Gastroesophageal sphincter (tissue), 4 donors: ENCODE measurements at places on chromosomes 1 and 21.
A peak's percentile ranks its signal among the peaks of the same experiment; 100 is the strongest.

GRCh38 chr1:2199042-2199810 is 4.7 kb upstream of the FAAP20 start:
- ATAC-seq: peak; percentile 90

GRCh38 chr1:186896211-186896610 is 67.5 kb downstream of the PLA2G4A start:
- ATAC-seq: no peak

DNA sequence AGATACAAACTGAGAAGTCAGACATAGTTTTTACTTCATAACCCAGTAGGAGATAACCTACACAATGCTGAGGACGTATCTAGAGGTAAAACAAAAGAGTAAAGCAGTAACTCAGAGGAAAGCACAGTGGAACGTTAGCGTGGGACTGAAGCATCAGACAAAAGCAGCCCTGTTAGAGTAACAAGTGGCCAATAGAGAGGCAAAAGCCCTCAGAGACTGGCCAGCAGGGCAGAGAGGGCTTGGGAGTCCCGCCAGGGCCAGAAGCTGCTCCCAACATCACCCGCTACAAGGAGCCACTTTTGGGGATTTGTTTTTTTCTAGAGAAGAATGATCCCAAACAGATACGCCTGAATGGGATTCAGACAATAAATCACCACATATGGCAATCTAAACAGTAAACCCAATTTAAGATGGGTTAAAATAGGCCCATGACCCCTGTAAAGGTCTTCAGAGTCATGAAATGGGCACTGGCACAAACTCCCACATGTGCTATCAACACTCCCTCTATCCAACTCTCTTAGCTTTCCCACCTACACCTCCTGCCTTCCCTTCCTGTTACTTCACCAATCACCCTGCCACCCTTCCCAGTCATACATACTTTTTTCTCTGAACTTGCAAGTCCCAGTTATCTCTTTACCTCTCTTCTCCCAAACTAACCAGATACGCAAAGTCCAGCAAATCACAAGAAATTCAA is 17.2 kb downstream of the TADA1 start:
- ATAC-seq: no peak

DNA sequence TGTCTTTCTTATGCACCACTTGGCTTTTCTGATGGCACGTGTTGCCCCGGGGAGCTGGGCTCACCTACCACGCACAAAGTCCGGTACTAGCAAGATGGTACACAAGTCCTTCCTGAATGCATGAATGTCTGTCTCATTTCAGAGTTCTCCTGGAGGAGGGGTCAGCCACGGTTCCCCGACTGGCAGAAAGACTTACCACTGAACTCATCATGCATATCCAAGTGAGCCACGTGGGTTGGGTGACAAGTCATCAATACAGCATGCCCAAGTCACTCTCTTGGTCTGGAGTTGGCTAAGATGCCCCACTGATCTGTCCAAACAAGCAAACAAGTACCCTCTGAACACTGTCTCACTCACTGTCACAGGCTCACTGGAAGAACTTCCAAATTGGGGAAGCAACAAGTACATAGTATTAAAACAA is 28.6 kb upstream of the MX1 start:
- no peak for ATAC-seq

GRCh38 chr1:118992868-118993699 is 4.9 kb upstream of the TBX15 start:
- ATAC-seq: no peak

DNA sequence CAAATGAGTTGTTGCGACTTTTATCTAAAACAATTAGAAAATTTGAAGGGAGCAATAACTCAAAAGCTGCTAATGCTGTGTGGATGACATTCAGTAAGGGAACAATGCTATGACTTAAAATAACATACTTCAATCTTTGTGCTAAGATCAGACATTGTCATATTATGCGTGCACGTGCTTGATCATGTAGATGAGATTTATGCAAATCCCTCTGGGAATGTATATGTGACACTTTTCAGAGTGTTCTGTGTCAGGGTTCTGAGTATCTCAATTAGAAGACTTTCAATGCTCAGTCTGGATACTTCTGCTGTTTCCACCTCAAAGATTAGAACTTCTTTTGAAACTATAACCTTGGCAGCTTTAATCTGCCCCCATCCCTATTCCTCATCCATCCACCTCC is 18.6 kb upstream of the POU2F1 start:
- ATAC-seq: no peak

- peak; percentile 21 for ATAC-seq
Observed at GRCh38 chr1:224435318-224435763, 744 bp upstream of the WDR26 start.

DNA sequence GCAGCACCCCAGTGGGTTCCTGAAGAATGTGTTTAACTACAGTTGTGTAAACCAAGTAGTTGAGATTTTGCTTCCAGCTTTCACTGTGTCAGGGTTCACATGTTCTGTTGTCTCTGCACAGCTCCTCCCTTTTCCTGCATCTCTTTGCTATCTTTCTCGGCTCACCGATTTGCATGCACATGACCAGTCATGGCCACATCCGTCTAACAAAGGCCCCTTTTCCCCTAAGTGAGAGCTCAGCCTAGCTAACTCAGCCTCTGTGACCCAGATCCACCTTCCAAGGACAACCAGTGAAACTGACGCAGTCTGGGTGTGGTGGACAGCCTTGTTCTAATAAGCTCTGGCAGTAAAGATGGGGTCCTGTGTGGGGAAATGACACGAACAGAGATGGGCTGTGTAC is 101.1 kb downstream of the ZP4 start:
- ATAC-seq: no peak

GRCh38 chr1:109625176-109625575 is 5.5 kb downstream of the AMPD2 start:
- no peak for ATAC-seq

- no peak for ATAC-seq
Observed at GRCh38 chr1:1815606-1816281, 37.5 kb upstream of the NADK start.

DNA sequence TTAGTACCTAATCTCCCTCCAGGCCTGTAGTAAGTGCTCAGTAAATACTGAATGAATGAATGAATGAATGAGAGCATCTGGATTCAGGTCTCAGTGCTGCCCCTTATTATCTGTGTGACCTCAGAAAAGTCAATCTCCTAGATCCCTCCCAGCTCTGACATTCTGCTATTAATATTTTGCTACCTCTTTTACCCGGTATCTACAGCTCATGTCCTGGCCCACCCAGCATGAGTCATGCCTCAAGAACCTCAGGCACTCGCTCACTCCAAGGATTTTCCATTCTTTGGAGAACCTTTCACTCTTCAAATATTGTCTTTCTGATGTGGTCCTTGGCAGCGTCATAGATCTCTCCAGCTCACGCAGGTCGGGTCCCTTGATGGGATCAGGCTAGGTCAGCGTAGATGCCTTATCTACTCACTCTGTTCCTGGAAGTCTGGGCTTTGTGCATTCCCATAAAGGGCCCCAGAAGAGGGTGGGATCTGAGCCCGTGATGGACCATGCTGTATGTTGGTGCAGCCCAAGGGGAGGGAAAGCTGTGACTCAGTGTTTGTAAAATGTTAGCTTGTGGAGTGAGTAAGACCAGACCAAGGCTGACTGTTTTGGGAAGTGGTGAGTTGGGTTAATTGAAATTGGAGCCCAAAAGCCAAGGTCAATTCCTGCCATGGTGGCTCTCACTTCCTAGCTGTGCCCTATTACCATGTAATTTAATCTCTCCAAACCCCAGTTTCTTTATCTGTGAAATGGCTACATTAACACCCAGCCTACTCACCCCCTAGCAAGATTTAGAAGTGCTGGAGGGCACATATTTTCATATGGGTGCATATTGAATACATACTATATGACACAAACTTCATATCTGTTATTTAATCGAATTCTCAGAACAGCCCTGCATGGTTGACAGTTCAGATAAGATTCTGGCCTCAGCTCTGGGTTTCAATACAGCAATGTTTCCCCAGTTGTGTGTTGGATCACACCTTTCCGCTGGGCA is 214.1 kb upstream of the USP24 start:
- ATAC-seq: peak; percentile 92

GRCh38 chr1:173856903-173857302 is 10.9 kb downstream of the GAS5 start:
- no peak for ATAC-seq

GRCh38 chr1:156816561-156817328 is at the start of gene SH2D2A:
Gene SH2D2A (minus strand): TSS chr1:156816848. CDS start chr1:156816708, 140 bp downstream.
- ATAC-seq: no peak

GRCh38 chr1:19317126-19317910 is 5.2 kb downstream of the SLC66A1 start:
- ATAC-seq: no peak
